Calu3 (cell line): ENCODE measurements at places on chromosomes 12 and 14.

DNA sequence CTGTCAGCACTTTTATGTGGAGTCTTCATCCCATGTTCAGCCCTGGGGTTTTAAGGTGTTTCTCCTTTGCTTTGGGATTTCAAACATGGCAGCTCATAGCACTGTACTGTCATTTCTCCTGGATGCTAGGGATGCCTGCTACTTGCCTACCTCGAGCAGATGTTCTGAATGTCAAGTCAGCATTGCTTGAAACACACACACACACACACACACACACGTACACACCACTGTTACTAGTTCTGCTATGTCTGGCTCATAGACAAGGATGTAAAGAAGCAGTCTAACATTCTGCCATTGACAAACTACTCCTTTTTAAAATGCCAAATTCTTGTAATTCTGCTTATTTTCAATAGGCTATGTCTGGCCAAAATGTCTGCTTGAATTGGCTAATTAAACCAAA, 72.7 kb downstream of the SAMD4A start:
- no peak for DNase-seq

DNA sequence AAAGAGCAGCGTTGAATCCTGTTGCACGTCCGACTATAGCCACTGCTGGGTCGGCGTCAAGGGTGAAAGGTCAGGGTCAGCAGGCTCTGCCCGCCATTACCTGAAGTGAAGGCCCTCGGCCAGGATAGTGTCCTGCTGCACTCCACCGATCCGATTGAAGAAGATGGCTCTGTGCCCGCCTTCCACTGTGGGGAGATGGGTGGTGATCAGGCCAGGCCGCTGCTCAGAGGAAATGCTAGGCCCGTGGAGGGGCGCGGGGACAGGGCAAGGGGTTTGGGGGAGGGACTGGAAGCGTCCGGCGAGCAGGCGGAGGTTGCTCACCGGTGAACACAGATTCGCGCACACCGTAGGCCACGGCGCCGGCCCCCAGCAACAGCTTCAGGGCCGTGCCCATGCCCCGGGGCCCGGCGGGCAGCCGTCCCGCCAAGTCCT, 352 bp downstream of the PHB2 start:
- DNase-seq, result no peak

DNA sequence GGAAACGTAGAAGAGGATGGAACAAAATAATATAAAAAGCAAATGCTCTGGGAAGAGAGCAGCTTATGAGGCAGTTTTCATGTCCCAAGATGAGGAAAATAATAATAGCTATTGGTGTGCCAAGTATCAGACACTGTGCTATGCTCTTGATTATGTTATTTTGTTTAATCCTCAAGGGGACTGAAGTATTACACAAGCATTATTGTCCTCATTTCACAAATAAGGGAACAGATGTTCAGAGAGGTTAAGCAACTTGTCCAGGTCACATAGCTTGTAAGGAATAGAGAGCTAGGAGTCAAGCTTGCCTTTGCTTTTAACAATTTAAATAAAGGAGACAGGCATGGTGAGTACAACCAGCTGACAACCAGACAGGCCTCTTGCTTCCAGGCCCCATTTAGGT, 26.9 kb upstream of the LTBP2 start:
- DNase-seq, result no peak

DNA sequence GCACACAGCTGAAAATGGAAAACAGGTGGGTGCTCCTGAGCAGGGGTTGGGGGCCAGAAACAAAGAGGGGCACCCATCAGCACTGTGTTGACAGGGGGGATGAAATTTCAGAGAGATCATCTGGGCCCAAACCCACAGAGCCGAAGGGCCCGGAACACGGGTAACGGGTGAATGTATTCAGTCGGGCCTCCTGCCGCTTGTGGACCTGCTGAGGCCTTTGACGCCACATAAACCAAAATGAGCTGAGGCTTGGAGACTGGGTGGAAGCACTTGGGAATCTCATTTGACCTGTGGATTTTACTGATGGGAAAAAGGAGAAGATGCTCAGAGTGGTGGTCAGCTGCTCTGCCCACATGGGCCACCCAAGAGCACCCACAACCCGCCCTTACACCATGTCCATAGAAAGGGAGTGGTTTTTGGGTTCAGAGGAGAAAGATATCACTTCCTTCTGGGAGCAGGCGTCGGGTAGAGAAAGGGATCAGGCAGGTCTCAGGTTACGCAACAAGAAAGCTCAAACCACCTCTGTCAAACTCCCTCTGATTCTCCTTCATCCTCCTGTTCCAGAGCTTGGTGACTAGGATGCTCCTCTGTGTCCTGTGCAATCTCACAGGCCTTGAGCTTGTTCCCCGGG, 106.8 kb upstream of the BCL2L14 start:
- DNase-seq, result no peak

DNA sequence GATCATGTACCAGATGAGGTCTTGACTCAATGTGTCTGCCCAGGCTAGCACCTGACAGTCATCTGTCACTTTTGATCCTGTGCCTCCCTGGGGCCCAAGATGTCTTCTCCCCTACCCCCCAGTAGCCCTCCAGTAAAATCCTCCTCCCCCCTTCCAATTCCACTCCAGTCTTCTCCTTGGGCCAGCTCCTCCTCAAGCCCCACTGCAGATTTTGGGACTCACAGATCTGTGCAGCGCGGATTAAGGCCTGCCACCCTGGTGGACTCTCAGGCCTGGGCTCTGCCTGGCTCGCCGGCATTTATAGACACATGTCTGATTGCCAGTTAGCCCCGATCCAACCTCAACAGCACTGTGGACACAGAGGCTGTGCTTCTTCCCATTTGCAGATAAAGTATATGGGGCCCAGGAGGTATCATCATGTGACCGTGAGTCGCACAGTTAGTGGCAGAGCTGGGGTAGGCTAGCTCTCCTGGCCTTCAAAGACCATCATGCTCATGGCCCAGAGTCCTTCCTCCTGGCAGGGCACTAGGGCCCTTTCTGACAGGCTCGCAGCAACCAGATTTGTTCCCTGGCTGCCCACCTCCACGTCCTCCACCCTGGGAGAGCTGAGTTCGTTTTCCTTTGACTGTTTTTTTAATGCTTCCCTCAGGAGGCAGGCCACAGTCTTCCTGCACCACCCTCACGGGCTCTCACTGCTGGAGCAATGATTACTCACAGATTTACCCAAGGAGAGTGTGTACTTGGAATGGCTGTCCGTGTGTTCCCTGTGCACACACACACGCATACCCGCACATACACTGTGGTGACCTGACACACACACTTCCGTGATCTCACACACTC, 98.3 kb upstream of the DIO3 start:
- DNase-seq, result no peak

DNA sequence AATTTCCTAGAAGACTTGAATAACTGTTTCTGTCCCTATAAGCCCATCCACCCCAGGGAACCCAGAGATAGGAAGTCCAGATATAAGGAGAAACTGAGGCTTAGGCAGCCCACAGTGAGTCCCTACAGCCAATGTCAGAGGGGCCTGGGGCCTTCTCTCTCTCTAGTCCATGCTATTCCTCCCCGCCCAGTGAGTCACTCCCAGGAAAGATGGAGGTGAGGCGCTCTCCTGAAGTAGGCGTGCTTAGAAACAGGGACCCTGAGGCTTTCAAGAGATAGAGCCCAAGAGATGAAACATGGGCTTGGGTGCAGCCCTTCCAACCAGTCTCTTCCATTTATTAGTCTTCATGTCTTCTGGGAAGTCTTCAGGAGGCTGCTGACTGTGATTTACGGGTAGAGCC, 2.3 kb upstream of the SMUG1 start:
- DNase-seq, result no peak

DNA sequence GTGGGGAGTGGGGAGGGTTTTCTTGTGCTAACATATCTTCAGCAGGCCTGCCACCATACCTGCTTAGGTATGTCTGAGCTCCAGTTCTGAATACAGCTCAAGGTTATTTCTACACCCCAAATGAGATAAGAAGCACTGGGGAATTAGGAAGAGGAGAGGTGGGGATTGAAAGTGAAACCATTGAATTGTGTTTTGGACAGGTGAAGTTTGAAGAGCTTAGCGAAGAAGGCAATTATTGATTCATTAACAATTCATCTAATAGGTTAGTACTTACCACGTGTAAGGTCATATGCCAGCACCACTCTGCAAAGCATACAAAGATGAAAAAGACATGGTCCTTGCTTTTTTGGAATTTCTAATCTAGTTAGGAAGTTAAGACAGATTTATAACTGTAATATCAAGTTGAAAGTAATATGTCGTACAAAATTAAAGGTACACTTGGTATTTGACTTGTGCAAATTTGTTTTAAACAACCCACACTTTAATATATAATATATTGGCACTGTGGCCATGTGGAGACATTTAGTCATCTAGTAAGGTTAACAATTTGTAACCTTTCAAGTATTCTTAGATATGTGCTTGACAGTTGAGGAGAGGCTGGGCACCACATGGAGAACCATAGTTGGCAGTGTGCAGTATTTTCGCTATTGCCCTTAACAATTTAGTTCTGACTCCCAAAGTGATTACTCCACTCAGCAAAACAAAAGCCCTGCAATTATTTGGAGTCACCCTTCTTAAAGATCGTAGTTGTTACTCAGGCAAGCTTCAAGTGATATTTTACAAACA, 3.6 kb downstream of the SMCO3 start:
- no peak for DNase-seq

DNA sequence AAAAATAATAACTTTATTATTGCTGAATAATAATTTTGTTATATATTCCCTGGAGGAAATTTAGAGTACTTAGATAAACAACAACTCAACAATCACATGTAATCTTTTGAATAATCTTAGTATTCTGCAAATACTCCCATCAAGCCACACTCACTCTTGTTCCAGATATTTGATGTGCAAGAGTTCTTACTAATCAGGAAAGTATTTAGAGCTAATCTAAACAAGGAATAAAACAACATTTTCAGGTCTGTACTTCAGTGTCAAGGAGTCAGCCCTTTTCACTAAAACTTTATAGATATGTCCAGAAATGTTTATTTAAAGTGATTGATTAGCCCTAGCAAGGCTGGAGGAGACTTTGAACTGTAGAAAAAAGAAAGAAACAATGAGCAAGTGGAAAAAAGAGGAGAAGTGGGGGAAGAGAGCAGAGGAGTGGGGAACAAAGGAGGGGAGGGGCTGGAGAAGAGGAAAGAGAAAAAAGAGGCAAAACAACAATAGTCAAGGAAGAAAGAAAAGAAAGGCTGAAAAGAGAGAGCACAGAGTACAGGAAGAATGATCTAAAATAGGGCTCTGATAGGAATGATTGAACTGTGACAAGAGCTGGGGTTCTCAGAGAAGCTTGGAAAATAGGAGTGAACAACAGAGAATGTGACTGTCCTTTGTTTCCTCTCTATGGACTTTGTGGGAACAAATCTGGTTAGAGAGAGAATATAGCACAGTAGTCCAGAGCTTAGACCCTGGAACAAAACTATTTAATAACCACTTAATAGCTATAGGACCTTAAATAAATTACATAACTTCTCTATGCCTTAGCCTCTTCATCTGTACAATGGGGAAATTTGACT, 238.7 kb downstream of the AKAP6 start:
- DNase-seq, result no peak

- no peak for DNase-seq
Measured at GRCh38 chr14:91350813-91351511, 66.7 kb downstream of the CCDC88C start.

- DNase-seq, result no peak
Measured at GRCh38 chr14:104082807-104083206, 2.7 kb upstream of the ASPG start.
